ENCODE measurements at places on chromosomes 1 and 21. TPM values are rescaled to one million over a fixed set of nuclear protein-coding genes. Genes with fewer than 3 reads are reported as not detected.

MROH9 gene
- total RNA-seq: 0.31 TPM

CASQ2 gene
- 6.5 TPM for total RNA-seq

CSMD2 gene
- 1.5 TPM for total RNA-seq

SPAG17 gene
- total RNA-seq: 0.89 TPM

SPRR2D gene
- total RNA-seq: not detected

USH2A gene
- 0.04 TPM for total RNA-seq

IGSF9 gene
- 0.18 TPM for total RNA-seq

C4BPA gene
- total RNA-seq: 0.27 TPM
